ENCODE measurements at places on chromosomes 3 and 15.

DNA sequence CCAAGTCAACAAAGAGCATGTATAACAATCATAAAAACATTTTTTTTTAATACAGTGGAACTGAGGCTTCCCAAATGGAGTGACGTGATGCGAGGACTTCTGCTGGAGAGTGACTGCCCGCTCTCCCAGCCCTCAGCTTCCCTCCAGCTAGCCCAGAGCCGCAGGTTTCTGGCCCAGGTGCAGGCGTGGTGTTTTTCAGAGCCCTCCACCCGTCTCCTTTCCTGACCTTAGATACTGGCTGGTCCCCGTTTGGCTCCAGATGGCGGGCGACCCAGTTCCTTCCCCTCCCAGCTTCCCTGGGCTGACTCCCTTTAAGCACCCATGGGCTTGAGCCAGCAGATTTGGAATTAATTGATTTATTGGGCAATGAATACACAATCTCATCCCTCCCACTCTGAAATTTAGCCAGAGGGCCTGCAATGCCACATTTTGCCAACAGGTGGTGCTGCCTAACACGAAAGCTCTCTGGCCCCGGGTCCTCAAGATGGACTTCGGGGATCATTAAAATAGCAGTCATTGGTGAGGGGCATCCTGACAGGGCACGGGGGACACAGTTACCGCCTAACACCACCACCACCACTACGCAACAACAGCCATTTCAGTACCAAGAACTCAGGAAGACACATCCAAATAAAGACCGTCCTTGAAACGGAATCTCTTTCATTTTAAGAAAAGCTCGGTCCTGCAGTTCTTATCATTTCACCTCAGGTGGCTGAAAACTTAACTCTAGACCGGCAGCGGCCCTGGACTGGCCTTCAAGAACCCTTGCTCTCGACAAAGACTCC, 47.5 kb upstream of the MUC4 start:
- peak; percentile 63 for DNase-seq

DNA sequence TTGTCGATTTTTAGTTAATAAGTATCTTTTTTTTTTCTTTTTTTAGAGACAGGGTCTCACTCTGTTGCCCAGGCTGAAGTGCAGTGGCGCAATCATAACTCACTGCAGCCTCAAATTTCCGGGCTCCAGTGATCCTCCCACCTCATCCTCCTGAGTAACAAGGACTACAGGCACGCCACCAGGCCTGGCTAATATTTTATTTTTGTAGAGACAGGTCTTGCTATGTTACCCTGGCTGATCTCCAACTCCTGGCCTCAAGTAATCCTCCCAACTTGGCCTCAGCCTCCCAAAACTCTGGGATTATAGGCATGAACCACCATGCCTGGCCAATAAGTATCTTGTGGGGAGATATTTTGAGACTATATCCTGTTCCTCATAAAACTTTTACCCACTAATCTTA, 29.4 kb upstream of the ARID3B start:
- DNase-seq, result no peak

DNA sequence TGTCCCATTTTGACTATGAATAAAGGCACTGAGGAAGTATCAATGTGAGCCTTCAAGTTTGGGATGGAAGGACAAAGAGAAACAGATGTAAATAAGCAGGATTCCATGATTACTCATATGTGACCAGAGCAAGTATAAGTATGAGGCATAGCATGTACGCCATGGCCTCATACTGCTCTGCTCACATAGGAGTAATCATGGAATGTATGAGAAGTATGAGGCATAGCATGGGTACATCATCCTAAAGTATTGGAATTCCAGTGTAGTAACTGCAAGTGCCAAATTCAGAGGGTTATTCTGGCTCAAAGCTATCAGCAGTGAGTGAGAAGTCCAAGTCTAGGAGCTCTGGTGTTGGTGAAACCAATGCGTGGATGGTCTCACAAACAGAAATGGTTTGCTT, 81.2 kb upstream of the WDR72 start:
- no peak for DNase-seq

- DNase-seq, result no peak
These were observed 16.6 kb downstream of the CD200 start for GRCh38 chr3:112349557-112349956.

DNA sequence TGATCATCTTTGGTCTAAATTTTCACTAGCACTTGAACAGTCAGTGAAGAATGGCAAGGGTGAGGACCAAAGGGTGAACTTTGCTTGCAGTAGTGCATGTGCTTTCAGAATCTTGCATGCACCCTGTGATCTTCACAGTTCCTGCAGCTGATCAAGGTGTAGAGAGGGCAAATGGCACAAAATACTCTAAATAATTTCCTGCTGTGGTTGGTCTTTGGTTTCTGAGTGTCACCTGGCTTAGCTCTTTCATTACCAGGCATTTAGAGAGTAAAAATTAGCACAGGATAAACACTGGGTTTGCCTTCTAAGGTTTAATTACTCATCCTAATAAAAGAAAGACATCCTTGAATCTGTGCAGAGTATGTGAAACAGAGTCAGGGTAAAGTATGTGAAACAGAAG, 11.4 kb downstream of the TIPARP start:
- no peak for DNase-seq

GRCh38 chr3:88440701-88441100, 290.9 kb downstream of the C3orf38 start:
- no peak for DNase-seq

GRCh38 chr3:14799146-14799545, 19.6 kb upstream of the FGD5 start:
- DNase-seq, result no peak

- DNase-seq, result no peak
These were observed 65.9 kb upstream of the LCTL start for GRCh38 chr15:66631616-66632263.

- no peak for DNase-seq
These were observed 12.6 kb upstream of the RNU6-1 start for GRCh38 chr15:67852418-67852817.

GRCh38 chr3:122080207-122080587, 25.0 kb downstream of the CD86 start:
- no peak for DNase-seq

DNA sequence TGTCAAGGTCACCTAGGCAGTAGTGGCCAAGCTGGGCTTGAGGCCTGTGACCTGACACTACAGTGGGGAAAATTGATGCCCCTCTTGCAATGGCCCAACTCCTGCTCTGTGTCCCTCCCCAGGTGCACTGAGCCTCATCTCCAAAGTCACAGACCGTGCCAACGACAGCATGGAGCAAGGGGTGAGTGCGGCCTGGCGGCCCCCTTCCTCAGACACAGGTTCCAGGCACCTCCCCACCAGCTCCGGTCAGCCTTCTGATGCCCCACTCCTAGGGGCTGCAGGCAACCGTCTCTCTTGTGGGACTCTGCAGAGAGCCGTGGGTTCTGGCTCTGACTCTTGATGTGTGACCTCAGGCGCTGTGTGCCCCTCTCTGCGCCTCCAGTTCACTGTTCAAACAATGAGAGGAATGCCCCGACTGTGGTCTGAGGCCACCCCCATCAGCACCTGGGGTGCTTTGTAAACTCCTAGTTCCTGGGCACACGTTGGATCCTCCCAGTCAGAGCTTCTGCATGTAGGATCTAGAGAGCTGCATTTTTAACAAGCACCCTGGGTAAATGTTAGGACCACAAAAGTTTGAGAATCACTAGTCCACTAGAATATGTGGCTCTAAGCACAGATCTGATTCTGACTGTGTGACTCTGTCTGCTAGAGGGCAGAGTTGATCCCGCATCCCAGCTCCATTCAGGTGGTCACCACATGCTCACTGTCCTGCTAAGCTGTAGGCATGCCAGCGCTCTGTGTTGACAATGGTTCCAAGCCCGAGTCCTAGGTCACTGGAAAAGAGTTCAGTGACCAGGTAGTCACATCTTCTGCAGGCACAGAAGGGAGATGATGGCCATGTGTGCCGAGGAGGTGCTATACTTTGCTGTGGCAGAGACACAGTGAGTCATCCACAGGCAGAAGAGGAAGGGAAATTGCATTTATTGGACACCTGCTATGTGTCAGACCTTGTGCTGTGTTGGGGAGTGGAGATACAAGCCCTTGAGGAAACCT, 46.2 kb upstream of the NR2C2 start:
- no peak for DNase-seq

DNA sequence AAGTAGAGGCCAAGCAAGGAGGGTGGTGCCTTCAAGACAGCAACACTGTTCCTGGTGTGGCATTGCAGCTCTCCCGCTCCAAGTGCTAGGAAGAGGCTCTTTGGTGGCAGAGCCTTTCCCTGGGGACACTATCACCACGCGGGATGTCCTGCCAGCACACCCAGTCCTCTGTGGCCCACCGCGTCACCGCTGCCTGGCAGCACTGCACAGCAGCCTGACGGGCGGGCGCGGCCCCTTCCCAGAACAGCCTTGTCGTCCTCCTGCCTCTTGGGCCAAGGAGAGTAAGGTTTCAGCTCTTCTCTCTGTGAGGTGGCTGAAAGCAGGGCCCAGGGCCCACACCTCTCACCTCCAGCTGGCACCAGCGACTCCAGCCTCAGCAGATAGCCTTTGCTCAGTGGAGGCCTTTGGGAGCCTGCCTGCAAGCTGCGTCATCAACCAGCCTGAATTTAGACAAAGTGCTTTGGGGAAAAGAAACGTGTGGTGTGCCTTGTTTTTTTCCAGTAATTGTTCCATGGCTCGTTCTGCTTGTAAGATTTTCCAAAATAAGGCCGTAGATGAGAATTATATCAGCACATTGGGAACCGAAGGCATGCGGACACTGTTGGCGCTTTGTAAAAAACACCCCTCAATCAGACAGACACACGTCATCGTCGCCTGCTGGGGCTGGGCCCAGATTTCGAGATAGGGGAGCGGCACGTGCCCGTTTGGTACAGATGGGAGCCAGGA, 65.0 kb downstream of the AAGAB start:
- no peak for DNase-seq

DNA sequence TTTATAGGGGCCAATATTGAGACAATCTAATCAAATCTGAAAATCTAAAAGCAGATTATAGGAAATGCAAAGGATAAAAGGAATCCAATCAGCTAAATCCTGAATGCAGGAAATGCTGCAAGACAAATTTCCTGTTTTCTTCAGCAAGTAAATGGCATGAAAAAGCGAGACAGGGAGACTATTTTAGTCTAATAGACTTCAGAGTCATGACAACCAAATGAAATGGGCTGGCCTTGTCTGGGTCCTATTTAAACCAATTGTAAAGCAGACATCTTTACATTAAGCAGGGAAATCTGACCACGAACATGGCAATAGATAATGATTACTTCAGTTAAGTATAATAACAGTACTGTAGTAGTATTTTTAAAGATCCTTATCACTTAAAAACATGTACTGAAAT, 2.1 kb downstream of the DBR1 start:
- no peak for DNase-seq

DNA sequence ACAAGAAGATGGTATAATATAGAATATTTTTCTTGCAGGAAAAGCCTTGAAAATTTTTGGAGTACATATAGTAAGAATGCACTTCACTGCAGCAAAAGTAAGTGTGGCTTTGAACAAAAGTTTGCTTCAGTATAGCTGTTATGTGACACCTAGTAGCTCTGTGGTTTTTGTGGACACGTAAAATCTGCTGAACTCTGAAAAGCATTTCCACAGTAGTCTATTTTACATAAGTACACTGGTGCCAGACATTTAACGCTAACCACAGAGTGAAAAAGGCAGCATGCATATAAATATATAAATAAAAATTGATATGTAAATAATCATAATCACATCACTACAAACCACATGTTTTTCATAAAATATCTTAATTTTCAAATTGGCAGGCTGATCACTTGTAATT, 39.8 kb downstream of the CGGBP1 start:
- no peak for DNase-seq

DNA sequence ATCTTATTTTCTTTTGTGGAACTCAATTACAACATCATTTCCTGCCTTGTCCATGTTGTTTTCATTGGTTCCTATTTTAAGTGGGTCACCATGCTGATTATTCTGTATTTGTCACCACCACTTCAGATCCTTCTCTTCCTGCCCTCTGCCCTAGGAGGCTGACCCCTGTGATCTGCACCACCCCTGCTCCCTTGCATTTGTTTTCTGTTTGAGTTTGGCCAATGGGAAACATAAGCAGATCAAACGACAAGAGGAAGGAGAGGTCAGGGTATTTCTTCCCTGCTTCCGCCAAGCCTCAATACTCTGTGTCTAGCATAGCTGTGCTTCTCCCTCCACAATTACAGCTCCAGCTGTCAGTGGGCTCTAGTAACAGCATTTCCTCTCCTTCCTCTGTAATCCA, 71.6 kb downstream of the IMPG2 start:
- no peak for DNase-seq

DNA sequence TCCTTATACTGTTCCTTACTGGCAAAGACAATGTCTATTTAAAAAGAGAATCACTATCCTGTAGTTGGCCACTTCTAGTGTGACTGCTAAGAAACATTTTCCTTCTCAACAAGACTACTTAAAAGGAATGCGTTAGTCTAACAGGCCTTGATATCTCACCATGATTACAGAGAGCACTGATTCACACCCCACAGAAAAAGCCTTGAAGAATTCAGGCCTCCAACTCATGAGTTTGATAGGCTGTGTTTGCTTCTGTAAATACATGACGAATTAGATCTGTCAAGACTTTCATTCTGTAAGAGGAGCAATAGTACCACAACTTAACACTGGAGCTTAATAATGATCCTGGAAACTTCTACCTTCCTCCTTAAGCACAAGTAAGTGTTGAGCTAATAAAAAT, 432.8 kb upstream of the NR2F2 start:
- DNase-seq, result no peak
